MCF 10A (cell line): ENCODE measurements at places on chromosomes 5 and 9. TPM values are rescaled to one million over a fixed set of nuclear protein-coding genes. Genes with fewer than 3 reads are reported as not detected.

GRCh38 chr9:1869843-1870242, 145.3 kb upstream of the SMARCA2 start:
- peak; percentile 54 for DNase-seq
- no peak overlapping the region for H3K4me3 ChIP-seq
- no peak overlapping the region for H3K27ac ChIP-seq
- H3K4me1 ChIP-seq, result no peaks in the 10 kb centered on the region
- H3K36me3 ChIP-seq, result no peaks in the 10 kb centered on the region

GRCh38 chr5:180720486-180720885, 19.4 kb downstream of the OR2Y1 start:
- no peak for DNase-seq
- no peak overlapping the region for H3K27ac ChIP-seq
- peaks cover 52% of the 10 kb centered on the region for H3K27me3 ChIP-seq
- no peaks in the 10 kb centered on the region for H3K36me3 ChIP-seq
- H3K4me1 ChIP-seq, result no peaks in the 10 kb centered on the region

DNA sequence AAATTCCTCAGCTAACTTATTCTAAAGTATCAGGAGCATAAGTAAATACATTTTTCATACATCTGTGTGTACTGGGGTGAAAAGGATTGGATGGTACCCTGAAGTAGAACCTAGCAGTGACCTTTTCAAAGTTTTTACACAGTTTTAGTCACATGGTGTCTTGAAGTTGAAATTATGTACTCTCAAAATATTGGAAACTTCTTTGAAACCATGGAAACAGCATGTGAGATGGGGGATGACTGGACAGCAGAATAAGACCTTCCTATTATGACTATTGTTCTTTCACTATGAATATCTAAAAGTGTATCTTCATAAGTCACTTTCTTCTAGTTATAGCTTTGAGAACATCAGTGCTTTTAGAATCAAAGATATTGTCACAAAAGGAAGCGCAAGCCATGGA, 301.5 kb upstream of the ELAVL2 start:
- H3K4me3 ChIP-seq, result no peak overlapping the region
- no peaks in the 10 kb centered on the region for H3K27me3 ChIP-seq
- DNase-seq, result no peak
- H3K36me3 ChIP-seq, result no peaks in the 10 kb centered on the region
- H3K4me1 ChIP-seq, result no peaks in the 10 kb centered on the region
- H3K27ac ChIP-seq, result no peak overlapping the region

DNA sequence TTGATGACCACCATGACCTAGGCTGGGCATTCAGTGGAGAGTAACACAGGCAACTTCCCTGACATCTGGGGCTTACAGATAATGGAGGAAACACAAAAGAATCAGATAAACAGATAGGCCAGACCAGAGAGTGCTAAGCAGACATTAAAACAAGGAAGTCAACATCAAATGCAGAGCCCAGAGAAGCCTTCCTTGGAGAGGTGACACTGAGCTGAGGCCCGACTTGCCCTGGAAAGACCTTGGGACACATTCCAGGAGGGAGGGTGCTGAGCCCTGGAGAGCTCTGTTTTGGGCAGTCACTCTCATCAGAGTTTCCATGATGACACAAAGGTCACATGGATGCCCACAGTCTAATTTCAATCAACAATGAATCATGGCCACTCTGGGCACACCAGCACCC, 31.9 kb upstream of the C5orf58 start:
- no peak overlapping the region for H3K4me3 ChIP-seq
- no peaks in the 10 kb centered on the region for H3K4me1 ChIP-seq
- DNase-seq, result no peak
- H3K36me3 ChIP-seq, result no peaks in the 10 kb centered on the region
- no peak overlapping the region for H3K27ac ChIP-seq

- no peak overlapping the region for H3K27ac ChIP-seq
- no peaks in the 10 kb centered on the region for H3K27me3 ChIP-seq
- H3K36me3 ChIP-seq, result peaks cover 14% of the 10 kb centered on the region
- H3K4me3 ChIP-seq, result no peak overlapping the region
- H3K4me1 ChIP-seq, result peaks cover 5% of the 10 kb centered on the region
- no peak for DNase-seq
These were observed 158.6 kb downstream of the PAPPA start for GRCh38 chr9:116312221-116312620.

DNA sequence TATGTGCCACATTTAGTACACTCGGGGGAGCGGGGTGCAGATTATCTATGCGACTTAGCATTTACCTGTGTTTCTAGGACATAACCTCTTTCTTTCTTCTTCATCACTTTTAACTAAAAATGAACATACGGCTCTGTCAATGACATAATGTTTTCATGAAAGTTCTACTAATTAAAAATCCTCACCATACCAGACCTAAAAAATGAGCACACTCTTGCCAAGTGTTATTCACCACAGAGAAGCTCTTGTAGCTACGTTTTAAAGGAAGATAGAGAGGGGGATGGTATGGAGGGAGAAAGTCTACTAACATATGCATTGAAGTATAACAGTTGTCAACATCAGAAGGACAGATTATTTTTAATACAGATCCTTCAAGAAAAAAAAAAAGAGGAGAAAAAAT, 1.6 kb downstream of the CDH10 start:
- no peaks in the 10 kb centered on the region for H3K27me3 ChIP-seq
- H3K27ac ChIP-seq, result no peak overlapping the region
- H3K4me1 ChIP-seq, result peaks cover 26% of the 10 kb centered on the region

- H3K36me3 ChIP-seq, result no peaks in the 10 kb centered on the region
- H3K4me3 ChIP-seq, result no peak overlapping the region
These were observed 23.1 kb downstream of the MAP1B start for GRCh38 chr5:72130351-72130761.

DNA sequence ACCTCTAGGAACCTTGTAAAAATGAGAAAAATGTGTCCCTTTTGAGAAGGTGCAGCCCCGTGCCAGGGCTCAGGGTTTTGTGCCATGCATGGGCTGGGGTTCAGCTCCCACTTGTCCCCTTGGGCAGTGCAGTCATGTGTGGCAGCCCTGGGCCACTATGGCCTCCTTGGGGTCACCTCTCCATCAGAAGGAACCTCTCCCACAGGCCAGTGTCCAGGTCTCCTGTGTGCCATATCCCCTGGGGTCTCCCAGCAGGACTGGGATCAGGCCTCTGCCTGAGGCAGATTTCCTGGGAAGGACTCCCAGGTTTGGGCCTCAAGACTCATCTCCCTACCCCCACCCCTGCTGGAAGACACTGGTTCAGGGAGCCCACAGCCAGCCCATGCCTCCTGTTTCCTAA, 189.1 kb downstream of the PAX5 start:
- no peak overlapping the region for H3K4me3 ChIP-seq
- no peak for DNase-seq
- no peak overlapping the region for H3K27ac ChIP-seq
- H3K4me1 ChIP-seq, result no peaks in the 10 kb centered on the region
- no peaks in the 10 kb centered on the region for H3K27me3 ChIP-seq

GRCh38 chr5:53038196-53038847, 49.2 kb downstream of the ITGA2 start:
- H3K27ac ChIP-seq, result peak overlapping the region; percentile 76
- DNase-seq, result peak; percentile 87
- no peaks in the 10 kb centered on the region for H3K27me3 ChIP-seq
- peak overlapping the region; percentile 22 for H3K4me3 ChIP-seq

GRCh38 chr5:59722874-59723273, 170.7 kb downstream of the PDE4D start:
- H3K27ac ChIP-seq, result peak overlapping the region; percentile 46
- no peak overlapping the region for H3K4me3 ChIP-seq
- peaks cover 19% of the 10 kb centered on the region for H3K4me1 ChIP-seq
- H3K36me3 ChIP-seq, result peaks cover 13% of the 10 kb centered on the region
- H3K27me3 ChIP-seq, result no peaks in the 10 kb centered on the region

- H3K27ac ChIP-seq, result no peak overlapping the region
- DNase-seq, result no peak
- no peak overlapping the region for H3K4me3 ChIP-seq
- H3K4me1 ChIP-seq, result no peaks in the 10 kb centered on the region
- peaks cover 12% of the 10 kb centered on the region for H3K27me3 ChIP-seq
These were observed 13.3 kb upstream of the ADCY2 start for GRCh38 chr5:7382588-7382987.

DNA sequence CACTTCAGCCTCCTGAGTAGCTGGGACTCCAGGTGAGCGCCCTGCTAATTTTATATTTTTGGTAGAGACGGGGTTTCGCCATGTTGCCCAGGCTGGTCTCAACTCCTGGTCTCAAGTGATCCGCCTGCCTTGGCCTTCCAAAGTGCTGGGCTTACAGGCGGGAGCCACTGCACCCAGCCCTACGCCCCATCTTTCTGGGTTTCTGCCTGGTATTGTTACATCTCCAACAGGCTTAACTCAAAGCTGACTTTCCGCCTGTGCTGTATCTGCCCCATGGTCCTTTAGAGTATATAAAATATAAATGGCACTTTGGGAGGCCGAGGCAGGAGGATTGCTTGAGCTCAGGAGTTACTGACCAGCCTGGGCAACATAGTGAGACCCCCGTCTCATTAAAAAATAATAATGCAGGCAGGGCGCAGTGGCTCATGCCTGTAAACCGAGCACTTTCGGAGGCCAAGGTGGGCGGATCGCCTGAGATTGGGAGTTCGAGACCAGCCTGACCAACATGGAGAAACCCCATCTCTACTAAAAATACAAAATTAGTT, 36.5 kb upstream of the GLDC start:
- peak overlapping the region; percentile 92 for H3K4me3 ChIP-seq
- peak overlapping the region; percentile 98 for H3K27ac ChIP-seq
- peaks cover 22% of the 10 kb centered on the region for H3K36me3 ChIP-seq
- H3K27me3 ChIP-seq, result no peaks in the 10 kb centered on the region

The KIAA0825 gene
- 2.1 and 2.5 TPM in 2 replicates for total RNA-seq

The SYNPO gene
- 6.3 and 7.1 TPM in 2 replicates for total RNA-seq

The NSG2 gene
- total RNA-seq, result not detected in 2 replicates

The SLC6A19 gene
- total RNA-seq, result not detected in 2 replicates

The GCNT1 gene
- total RNA-seq, result 11.5 and 12.4 TPM in 2 replicates
